NCI-H82 (cell line): ENCODE measurements at places on chromosomes 5 and 9.

- no peak for DNase-seq
Observed at GRCh38 chr5:106488407-106488806, 1182.3 kb downstream of the EFNA5 start.

- DNase-seq, result no peak
Observed at GRCh38 chr9:37151812-37152211, 31.4 kb downstream of the ZCCHC7 start.

- no peak for DNase-seq
Observed at GRCh38 chr9:33795281-33795680, at the start of gene PRSS3. Gene PRSS3 (plus strand): TSS chr9:33795561. CDS start chr9:33795574, 13 bp downstream.

GRCh38 chr5:53183880-53184279 lies 74.3 kb upstream of the MOCS2 start:
- no peak for DNase-seq

DNA sequence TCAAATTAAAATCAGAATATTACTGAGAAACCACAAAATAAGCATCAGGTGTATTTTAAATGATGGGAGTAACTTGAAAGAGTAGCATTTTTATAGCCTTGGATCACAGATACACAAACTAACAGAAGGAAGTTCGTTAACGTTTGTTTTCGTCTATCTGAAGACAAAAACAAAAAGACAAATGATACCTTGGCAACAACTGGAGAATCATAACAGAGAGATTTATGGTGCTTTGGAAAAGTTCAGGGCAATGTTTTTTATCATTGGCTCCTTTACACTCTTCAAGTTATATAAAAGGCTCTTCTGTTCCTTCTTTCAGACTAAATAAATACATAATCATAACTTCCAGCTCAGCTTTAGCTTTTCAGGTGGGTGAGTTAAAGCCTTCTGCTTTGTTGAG lies 128.1 kb upstream of the VLDLR start:
- DNase-seq, result no peak

- no peak for DNase-seq
Observed at GRCh38 chr5:74648835-74649293, 8.3 kb upstream of the ENC1 start.

GRCh38 chr5:6711409-6712141 lies 1.7 kb upstream of the TENT4A start:
- DNase-seq, result no peak

DNA sequence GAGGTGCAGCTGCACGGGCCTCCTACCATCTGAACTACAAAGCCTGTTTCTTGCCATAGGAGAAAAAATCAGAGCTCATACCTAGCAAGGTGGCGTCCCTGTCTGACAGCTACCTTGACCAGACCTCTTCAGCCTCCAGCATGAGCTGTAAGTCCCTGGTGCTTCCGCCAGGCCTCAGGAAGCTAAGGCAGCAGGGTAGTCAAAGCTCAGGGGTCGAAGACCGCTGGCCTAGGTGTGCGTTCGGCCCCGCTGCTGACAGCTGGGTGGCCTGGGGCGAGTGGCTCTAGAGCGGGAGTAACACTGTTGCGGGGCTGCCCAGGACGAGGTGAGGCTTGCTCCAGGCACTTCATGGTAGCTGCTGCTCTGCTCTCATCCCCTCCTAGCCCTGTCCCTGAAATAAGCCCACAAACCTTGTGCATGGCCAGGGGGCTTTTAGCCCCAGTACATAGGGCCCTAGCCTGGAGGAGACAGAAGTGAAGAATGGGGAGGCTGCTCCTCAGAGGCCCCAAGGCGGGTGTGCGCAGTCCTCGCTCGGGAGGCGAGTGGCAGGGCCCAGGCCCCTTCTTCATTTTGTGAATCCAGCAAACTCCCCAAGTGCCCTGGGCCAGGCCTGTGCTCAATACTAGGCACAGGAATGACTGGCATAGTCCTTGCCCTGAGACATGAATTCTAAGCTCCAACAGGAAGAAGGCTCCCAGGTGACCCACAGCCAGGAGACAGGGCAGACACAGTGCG lies 5.4 kb downstream of the TOR2A start:
- DNase-seq, result no peak

- DNase-seq, result peak; percentile 0
Observed at GRCh38 chr5:3122985-3123762, 371.7 kb upstream of the IRX2 start.

- DNase-seq, result no peak
Observed at GRCh38 chr5:1294835-1295649, at the start of gene TERT. Gene TERT (minus strand): TSS chr5:1295068. CDS start chr5:1294989, 79 bp downstream.

GRCh38 chr5:133898440-133898839 lies 70.0 kb downstream of the C5orf15 start:
- DNase-seq, result no peak

DNA sequence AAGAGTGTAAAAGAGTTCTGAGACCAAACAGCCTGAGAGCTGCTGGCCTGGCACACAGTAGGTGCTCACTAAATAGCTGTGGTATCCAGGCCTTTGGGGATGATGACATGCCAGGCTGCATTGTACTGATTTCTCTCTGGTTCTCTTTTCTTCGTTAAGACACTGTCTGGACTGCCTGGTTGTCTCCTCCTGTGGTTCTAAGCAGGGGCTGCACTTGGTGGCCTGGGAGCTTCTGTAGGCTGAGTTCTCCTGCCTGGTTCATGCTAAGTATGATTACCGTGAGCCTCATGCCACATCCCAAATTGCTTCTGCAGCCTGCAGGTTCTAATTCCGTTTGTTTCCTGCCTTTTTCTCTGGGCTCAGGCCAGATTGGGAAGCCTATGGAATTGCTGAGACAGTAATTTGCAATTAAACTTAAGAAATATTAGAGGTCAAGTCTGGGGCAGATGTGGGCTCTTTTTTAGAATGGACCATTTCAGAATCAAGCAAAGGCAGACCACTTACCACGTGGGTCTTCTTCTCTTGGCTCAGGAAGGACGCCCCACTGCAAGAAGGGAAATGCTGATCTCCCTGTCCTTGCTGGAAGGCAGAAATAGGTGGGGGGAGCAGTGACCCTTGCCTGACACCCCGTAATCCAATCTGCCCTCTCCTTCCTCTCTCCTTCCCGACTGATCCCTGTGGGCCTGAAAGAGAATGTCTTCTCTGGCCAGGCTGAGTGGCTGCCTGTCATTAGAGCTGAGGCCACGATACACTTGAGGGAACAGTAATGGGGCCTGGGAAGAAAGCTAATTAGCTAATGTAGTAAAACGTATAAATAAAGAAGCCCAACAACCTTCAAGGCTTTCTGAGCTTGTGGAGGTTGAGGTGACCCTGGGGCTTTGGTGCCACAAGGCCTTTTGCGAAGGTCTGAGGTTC lies 21.9 kb upstream of the BOD1 start:
- no peak for DNase-seq

- DNase-seq, result no peak
Observed at GRCh38 chr5:76221311-76221710, 138.1 kb downstream of the SV2C start.
